ENCODE measurements at places on chromosomes 6 and 20. TPM values are rescaled to one million over a fixed set of nuclear protein-coding genes. Genes with fewer than 3 reads are reported as not detected.

The KCNK16 gene
- not detected for total RNA-seq

The OR10C1 gene
- total RNA-seq: not detected

The QKI gene
- 217 TPM for total RNA-seq

The SIRPB1 gene
- not detected for total RNA-seq

The PRDM1 gene
- 2.4 TPM for total RNA-seq

The DZANK1 gene
- total RNA-seq: 2.1 TPM

The ZNF334 gene
- total RNA-seq: 9.4 TPM

The CCDC170 gene
- 0.14 TPM for total RNA-seq

DNA sequence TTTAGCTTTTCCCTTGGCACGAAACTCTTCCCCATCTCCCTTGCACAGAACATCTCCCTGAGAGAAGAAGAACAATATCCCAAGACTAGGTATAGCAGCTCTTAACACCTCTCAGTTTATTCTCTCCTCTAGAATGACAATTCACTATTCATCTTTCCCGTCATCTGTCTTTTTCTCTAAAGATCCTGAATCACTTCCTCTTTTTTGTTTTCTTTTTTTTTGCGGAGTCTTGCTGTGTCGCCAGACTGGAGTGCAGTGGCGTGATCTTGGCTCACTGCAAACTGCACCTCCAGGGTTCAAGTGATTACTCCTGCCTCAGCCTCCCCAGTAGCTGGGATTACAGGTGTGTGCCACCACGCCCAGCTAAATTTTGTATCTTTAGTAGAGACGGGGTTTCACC, 574.4 kb upstream of the MAP3K7 start:
- DNase-seq: no peak
- no peaks in the 10 kb centered on the region for H3K4me1 ChIP-seq
- H3K4me3 ChIP-seq: no peak overlapping the region
- no peaks in the 10 kb centered on the region for H3K36me3 ChIP-seq

GRCh38 chr20:23115822-23116221, 29.7 kb upstream of the CD93 start:
- peaks cover 8% of the 10 kb centered on the region for H3K4me1 ChIP-seq
- DNase-seq: no peak
- H3K4me3 ChIP-seq: no peak overlapping the region
- H3K36me3 ChIP-seq: no peaks in the 10 kb centered on the region

- no peaks in the 10 kb centered on the region for H3K36me3 ChIP-seq
- peaks cover 4% of the 10 kb centered on the region for H3K4me1 ChIP-seq
- H3K4me3 ChIP-seq: no peak overlapping the region
- peak; percentile 20 for DNase-seq
Measured at GRCh38 chr6:79878142-79878748, 69.1 kb downstream of the ELOVL4 start.

- peak overlapping the region; percentile 82 for H3K27ac ChIP-seq
- peaks cover 12% of the 10 kb centered on the region for H3K4me1 ChIP-seq
- no peak overlapping the region for H3K4me3 ChIP-seq
- no peaks in the 10 kb centered on the region for H3K27me3 ChIP-seq
- peak; percentile 67 for DNase-seq
Measured at GRCh38 chr20:41524980-41525613, 93.1 kb downstream of the CHD6 start.

- no peak overlapping the region for H3K4me3 ChIP-seq
- H3K27ac ChIP-seq: no peak overlapping the region
- DNase-seq: peak; percentile 65
- H3K36me3 ChIP-seq: no peaks in the 10 kb centered on the region
Measured at GRCh38 chr20:36538026-36538722, 3.1 kb upstream of the MYL9 start.

- peaks cover 24% of the 10 kb centered on the region for H3K4me1 ChIP-seq
- DNase-seq: no peak
- peaks cover 14% of the 10 kb centered on the region for H3K27me3 ChIP-seq
- no peak overlapping the region for H3K27ac ChIP-seq
- H3K4me3 ChIP-seq: no peak overlapping the region
Measured at GRCh38 chr6:4280031-4280430, 144.7 kb upstream of the ECI2 start.

- no peak overlapping the region for H3K27ac ChIP-seq
- H3K36me3 ChIP-seq: peaks cover 15% of the 10 kb centered on the region
- DNase-seq: no peak
- no peaks in the 10 kb centered on the region for H3K4me1 ChIP-seq
Measured at GRCh38 chr6:109358204-109358603, 24.1 kb downstream of the CD164 start.

DNA sequence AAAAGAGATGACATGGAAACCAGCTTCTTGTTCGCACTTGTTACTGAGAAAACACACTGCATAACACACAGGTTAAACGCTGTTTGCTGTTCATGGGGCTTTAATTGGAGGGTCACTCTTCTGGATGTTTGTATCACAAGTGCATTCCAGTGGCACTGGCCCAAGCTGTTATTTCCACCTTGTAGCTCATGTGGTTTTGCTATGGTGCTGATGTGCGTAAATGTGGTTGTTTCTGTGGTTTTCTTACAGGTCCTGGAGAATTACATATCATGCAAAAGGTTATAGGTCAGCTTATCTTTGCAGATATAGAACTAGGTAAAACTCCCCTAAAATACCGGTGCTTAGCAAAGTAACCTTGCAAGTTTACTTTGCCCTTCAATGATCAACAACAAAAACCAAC, 89.3 kb upstream of the AHI1 start:
- H3K36me3 ChIP-seq: no peaks in the 10 kb centered on the region
- H3K27me3 ChIP-seq: no peaks in the 10 kb centered on the region
- DNase-seq: peak; percentile 42
- H3K27ac ChIP-seq: no peak overlapping the region
- H3K4me3 ChIP-seq: no peak overlapping the region

GRCh38 chr6:90303039-90303438, 6.4 kb upstream of the BACH2 start:
- no peaks in the 10 kb centered on the region for H3K27me3 ChIP-seq
- no peak for DNase-seq
- peaks cover 16% of the 10 kb centered on the region for H3K4me1 ChIP-seq
- H3K27ac ChIP-seq: no peak overlapping the region

DNA sequence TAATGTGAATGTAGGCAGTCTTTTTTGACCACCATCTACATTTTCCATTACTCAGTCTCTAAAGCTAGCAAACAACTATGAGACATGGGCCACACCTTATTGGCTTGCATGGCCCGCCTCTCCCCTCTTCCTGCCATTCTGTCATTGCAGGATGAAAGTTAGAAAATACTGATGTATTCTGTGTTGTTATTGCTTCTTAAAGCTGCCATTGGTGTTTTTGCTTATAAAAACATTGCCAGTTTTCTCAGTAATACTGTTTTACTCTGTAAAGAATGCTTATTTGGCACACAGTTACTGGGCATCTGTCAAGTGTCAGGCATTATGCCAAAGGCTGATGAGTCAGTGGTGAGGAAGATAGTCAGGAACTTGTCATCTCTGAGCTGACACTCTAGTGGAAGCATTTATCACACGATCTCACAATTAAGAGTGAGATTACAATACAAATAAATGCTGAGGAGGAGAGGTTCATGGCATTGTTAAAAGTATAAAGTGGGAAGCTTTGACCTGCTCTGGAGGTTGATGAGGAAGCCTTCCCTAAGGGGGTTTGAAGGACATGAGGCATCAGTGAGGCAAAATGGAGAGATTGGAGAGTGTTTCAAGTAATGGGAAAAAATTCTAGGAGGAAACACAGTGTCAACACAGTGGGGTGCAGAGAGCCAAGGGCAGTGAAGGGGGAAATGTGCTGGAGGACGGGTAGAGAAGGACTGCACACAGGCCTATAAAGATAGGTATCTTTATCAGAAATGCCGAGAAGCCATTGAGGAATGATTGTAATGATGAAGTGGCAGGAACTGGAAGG, 14.7 kb downstream of the KLHL32 start:
- H3K27me3 ChIP-seq: peaks cover 4% of the 10 kb centered on the region
- no peaks in the 10 kb centered on the region for H3K4me1 ChIP-seq
- H3K27ac ChIP-seq: no peak overlapping the region
- no peaks in the 10 kb centered on the region for H3K36me3 ChIP-seq

DNA sequence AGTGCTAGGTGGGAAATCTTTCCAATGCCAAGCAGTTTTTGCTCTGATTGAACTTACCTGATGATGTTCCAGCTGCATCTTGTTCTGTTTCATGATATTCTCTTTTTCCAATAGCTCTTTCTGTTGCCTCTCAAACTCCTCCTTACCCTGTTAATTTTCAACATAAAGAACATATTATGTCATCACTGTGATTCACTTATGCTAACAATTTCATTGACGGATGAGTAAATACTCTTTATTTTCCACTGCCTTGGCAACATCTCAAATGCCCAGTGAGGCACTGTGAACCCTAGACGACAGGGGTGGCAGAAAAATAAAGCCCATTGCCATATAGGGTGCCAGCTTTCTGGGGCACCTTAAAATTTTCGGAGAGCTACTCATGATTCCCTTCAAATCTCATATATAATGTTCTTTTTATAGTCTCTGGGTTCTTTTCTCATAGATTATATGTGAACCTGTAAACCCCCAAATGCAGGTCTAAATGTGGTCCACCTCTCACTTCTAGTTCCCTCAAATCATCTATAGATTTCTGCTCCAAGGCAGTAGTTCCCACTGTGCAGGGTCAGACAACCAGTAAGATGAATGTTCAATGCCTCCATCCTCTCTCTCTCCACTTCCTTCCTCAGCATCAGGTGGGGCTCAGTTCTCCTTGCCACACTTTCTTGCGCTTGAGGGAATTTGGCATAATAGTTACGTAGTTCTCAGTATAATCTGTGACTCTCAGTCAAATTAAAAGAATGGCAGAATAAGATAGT, 44.1 kb downstream of the NEDD9 start:
- DNase-seq: no peak
- peaks cover 49% of the 10 kb centered on the region for H3K36me3 ChIP-seq
- no peak overlapping the region for H3K4me3 ChIP-seq
- H3K27me3 ChIP-seq: no peaks in the 10 kb centered on the region

GRCh38 chr20:59937150-59937549, 3.0 kb downstream of the PPP1R3D start:
- DNase-seq: peak; percentile 32
- no peak overlapping the region for H3K4me3 ChIP-seq
- no peaks in the 10 kb centered on the region for H3K36me3 ChIP-seq
- no peak overlapping the region for H3K27ac ChIP-seq

DNA sequence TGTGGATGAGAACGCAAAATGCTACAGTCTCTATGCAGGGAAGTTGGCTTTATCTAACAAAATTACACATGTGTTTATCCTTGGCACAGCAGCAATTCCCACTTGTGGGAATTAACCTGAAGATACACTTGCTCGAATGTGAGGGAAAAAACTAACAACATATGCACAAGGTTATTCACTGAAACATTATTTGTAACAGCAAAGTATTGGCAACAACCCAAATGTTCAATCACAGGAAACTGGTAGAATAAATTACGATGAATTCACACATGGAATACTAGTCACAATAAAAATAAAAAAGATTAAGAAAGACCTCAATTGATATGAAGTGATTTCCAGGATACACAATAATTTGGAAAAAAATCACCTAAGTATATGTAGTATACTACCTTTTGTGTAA, 68.1 kb upstream of the OGFRL1 start:
- H3K27ac ChIP-seq: no peak overlapping the region
- no peaks in the 10 kb centered on the region for H3K27me3 ChIP-seq
- H3K36me3 ChIP-seq: no peaks in the 10 kb centered on the region
- H3K4me1 ChIP-seq: no peaks in the 10 kb centered on the region
- no peak for DNase-seq

GRCh38 chr6:125030969-125031368, 68.7 kb downstream of the RNF217 start:
- DNase-seq: no peak
- no peak overlapping the region for H3K4me3 ChIP-seq
- no peak overlapping the region for H3K27ac ChIP-seq
- H3K36me3 ChIP-seq: no peaks in the 10 kb centered on the region
- H3K4me1 ChIP-seq: no peaks in the 10 kb centered on the region
- H3K27me3 ChIP-seq: no peaks in the 10 kb centered on the region

- H3K4me1 ChIP-seq: peaks cover 10% of the 10 kb centered on the region
- peak overlapping the region; percentile 54 for H3K27ac ChIP-seq
- H3K36me3 ChIP-seq: peaks cover 22% of the 10 kb centered on the region
- no peaks in the 10 kb centered on the region for H3K27me3 ChIP-seq
- DNase-seq: no peak
Measured at GRCh38 chr6:118562959-118563358, 14.9 kb downstream of the PLN start.

GRCh38 chr6:30813631-30814145, 69.3 kb upstream of the IER3 start:
- H3K4me1 ChIP-seq: peaks cover 17% of the 10 kb centered on the region
- no peak for DNase-seq
- no peaks in the 10 kb centered on the region for H3K27me3 ChIP-seq
- H3K36me3 ChIP-seq: no peaks in the 10 kb centered on the region

DNA sequence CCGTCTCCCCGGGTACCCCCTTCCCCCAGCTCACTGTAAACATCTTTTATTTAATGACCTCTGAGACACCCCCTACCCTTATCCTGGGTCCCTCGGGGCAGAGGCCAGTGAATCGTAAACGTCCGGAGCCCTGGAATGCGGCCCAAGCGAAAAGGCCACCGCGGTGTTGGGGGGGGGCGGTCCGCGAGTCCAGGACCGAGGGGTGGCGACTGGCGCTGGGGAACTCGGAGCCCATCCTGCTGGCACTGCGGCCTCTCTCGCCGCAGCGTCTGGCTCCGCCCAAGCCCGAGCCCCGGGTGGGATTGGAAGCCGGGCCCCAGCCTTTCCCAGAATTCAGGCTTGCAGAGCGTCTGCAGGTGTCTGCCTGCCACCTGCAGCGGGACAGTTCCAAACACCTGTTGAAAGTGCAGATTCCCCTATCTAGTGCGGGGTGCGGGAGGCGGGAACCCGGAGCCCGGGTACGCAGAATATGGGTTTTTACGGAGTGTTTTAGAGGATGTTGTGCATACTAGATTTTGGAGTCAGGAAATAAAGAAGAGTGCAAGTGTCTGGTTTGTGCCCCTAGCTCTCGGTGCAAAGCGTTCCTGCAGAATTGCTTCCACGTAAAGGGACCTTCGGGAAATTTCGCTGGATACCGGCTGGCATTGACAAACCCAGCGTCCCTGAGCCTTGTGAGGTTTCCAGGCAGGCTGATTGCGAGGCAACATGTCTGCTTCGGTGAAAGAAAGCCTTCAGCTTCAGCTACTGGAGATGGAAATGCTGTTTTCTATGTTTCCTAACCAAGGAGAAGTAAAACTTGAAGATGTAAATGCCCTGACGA, 800 bp downstream of the RWDD2A start:
- H3K27ac ChIP-seq: peak overlapping the region; percentile 92
- H3K27me3 ChIP-seq: no peaks in the 10 kb centered on the region
- H3K4me3 ChIP-seq: peak overlapping the region; percentile 93
- DNase-seq: peak; percentile 22
- H3K4me1 ChIP-seq: peaks cover 11% of the 10 kb centered on the region
- peaks cover 37% of the 10 kb centered on the region for H3K36me3 ChIP-seq
